ENCODE measurements at places on chromosomes 11 and 22.

GRCh38 chr11:100632941-100633452 is 54.1 kb upstream of the ARHGAP42 start:
- no peak for DNase-seq

GRCh38 chr11:127875131-127875530 is 712.2 kb downstream of the ETS1 start:
- no peak for DNase-seq

DNA sequence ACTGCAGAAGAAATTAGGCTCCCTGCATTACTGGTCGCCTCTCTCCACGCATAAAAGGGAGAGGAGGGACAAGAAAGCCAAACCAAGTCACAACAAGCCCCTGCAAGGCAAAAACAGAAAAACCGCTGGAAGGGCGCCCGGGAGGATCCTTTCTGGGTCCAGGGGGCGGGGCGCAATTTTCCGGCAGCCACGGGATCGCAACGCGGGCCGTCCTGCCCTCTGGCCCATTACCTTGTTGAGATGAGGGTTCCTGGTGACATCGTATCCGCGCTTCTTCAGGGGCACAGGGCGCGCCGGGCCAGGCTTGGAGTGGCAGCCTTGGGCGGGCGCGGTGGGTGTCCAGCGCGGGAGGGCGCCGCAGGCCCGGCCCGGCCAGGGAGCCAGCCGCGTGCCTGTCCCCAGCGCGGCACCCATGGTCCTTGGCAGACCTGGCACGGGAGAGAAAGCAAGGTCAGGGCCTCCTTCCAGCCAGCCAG is 847 bp downstream of the ME3 start:
- no peak for DNase-seq

GRCh38 chr11:120344302-120345004 is 8.2 kb downstream of the ARHGEF12 start:
- peak; percentile 99 for DNase-seq

DNA sequence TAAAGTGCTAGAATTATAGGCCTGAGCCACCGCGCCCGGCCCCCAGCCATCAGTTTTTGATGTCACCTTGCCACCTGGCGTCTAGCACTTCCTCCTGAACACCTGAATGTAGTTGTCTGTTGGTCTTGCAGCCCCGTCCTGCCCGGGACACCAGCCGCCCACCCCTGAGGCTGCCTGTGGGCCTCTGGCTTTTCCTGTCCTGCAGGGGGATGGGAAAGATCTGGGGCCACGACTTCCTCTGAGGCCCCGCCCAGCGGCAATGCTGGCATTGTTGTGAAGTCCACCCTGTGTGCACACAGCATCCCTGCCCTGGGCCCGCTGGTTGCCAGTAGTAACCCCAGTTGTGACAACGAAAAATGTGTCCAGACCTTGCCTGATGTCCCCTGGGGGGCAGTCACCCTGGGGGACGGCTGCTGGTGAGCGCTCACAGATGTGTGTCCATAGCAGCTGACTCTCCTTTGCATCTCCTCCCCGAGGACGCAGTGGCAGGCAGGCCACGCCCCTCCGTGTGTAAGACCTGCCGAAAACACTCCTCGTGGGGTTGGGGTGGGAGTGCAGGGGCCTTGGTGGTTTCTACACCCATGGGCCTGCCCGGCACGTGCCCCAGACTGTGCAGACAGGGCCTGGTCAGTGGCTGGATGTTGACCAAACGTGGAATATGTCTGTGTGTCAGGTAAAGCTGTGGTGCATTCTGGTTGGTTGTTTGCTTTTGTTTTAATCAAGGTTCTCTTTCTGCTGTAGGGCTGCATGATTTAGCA is 6.8 kb downstream of the SELENOO start:
- DNase-seq = no peak

DNA sequence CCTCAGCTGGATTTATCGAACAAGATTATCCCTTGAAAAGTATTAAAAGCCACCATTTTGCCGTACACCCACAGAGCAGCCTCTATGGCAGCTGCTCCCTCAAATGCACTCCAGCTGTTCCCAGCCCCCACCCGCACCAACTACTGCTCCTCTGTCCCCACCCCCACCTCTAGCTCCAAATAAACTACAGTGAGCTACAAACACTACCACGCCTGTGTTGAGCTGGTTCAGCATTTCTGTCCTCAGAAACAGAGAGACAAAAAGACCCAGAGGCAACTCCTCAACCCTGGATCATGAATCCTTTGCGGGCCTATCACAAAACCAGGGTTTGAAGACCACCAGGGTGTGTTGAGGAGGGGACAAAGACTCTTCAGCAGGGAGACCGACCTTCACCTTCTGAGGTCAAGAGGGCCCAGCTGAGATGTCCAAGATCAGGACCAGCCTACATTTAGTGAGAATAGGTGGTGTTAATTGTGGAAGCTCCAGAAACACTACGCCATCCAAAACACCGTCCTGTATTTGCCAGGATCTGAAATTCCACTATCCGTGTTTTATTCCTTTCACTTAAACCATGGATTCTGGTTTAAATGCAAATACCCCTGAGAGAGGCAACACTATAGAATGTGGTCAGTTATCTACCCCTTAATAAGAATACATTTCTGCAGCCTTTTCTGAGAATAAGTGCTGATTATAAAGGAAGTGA is 195.9 kb downstream of the DSCAML1 start:
- DNase-seq = no peak

- DNase-seq = no peak
These were observed 263.5 kb upstream of the CCDC179 start for GRCh38 chr11:23123753-23124152.

DNA sequence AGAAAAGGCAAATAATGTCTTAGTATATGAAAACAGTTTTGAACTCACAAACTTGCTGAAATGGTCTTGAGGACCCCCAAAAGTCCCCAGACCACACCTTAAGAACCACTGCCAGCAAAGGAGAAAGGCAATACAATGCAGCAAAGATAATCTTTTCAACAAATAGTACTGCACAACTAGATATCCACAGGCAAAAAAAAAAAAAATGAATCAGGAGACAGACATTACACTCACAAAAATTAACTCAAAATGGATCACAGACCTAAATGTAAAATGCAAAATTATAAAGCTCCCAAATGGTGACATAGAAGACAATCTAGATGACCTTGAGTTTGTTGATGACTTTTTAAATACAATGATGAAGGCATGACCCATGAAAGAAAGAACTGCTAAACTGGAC is 8.3 kb downstream of the PICALM start:
- no peak for DNase-seq

- no peak for DNase-seq
These were observed 114.2 kb upstream of the NAV2 start for GRCh38 chr11:19598456-19598855.

DNA sequence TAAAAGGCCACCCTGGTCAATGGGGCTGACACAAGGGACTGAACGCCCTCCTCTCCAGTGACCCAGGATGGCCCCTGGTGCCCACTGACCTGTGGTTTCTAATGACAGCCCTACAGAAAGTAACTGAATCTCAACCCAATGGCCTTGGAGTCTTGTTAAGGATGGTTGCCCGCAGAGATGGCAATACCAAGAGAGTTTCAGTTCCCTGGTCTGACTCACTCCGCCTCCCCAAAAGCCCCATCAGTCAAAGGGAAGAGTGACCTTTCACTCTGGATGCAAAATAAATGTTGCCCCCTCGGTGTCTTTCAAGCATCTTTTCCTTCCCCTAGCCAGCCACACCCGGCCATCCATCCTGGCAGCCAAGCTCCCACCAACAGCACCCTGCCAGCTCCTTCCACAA is 57.7 kb upstream of the ISX start:
- no peak for DNase-seq

DNA sequence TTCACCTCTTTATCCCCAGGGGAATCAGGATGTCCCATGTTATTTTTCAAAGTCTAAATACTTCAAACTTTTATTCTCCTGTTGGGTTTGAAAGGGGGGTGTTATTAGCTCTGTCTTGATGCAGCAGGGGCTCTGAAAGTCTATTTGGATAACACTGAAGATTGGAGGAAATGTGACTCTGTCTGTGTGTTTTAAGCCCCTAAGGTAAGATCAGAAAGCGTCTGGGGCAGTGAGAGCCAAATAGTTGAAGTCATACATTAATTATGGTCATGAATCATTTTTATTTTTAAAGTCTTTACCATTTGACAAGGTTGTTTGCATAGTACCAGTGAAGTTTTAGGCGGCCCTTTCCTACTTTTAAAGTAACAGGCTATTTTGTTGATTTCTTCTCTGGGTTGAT is 139.0 kb downstream of the UVRAG start:
- no peak for DNase-seq

- DNase-seq = no peak
These were observed 10.7 kb downstream of the SLC37A2 start for GRCh38 chr11:125073616-125074483.

GRCh38 chr11:16603245-16603644 is 135.2 kb upstream of the C11orf58 start:
- DNase-seq = no peak

GRCh38 chr22:27489178-27489675 is 312.3 kb downstream of the MN1 start:
- DNase-seq = no peak

GRCh38 chr11:118843565-118843964 is 40.1 kb upstream of the CXCR5 start:
- no peak for DNase-seq

GRCh38 chr11:2752923-2753322 is 53.1 kb upstream of the KCNQ1OT1 start:
- no peak for DNase-seq

DNA sequence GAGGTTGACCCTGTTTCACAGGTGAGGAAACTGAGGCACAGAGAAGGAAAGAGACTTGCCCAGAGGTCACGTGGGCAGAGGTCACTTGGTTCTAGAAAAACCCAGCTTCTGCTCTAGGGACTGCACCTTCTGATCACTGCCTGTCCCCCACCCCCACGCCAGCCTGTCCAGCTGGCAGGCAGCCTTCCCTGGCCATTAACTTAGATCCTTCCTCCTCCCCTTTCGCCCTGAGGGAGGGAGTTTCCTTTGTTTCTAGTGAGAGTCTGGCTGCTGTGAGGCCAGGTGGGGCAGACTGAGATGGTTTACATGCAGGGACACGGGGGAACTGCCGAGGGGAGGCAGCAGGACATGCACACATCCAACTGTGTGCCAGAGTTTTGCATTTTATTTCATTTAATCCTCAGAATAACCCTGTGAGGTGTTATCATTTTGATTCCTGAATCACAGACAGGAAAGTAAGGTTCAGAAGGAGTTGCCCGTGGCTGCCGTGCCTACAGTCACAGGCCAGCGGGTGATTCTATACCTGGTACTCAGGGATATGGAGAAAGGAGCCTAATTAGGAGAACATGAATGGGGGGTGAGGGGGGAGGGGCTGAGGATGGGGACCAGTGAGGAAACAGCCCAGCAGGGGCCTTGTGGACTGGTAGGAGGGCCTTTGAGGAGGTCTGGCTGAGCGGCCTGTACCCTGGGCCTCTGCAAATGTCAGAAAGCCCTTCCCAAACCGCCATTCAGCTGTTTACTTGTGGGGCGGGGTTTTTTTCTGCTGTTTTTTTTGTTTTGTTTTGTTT is 3.4 kb downstream of the FAM83F start:
- DNase-seq = no peak

DNA sequence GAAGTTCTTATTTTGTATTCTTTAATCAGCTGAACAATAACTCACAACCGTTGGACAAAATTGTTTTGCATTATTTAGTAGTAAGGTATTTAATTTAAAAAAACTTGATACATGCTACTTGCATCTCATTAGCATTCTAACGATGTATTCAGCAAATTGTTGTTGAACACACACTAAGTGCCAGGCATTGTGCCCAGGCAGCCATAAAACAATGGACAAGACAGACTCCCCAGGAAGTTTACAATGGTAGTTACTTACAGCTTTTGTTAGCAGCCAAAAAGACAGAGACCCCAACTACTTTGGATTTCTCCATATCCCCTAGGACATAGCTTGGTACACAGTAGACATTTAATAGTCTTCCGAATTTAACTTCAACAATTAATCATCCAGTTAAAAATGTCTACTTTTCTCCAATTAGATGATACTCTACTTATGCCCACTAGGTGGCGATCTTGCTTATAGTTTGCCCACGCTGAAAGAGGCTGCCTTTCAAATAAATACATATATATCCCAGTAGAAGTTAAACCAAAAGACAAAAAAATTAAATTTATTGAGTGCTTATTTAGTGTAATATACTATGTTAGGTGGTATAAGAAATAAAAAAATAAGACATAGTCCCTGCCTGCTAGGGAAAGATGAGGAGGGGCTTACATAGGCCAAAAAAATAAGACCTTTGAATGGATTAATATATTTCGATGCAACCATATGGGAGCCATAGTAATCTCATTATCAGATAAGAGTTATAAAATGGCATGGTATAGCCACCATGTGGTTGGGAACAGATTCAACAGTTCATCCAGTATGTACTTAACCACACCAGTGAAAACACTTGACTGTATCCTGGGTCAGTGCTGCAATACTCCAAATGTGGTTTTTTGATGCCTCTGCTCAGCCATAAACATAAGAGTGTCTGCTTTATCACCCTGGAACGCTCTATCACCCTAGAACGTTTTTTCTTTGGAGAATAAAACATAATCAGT is 2.0 kb upstream of the FJX1 start:
- DNase-seq = peak; percentile 38

GRCh38 chr11:102407901-102408300 is 44.7 kb downstream of the TMEM123 start:
- DNase-seq = no peak

DNA sequence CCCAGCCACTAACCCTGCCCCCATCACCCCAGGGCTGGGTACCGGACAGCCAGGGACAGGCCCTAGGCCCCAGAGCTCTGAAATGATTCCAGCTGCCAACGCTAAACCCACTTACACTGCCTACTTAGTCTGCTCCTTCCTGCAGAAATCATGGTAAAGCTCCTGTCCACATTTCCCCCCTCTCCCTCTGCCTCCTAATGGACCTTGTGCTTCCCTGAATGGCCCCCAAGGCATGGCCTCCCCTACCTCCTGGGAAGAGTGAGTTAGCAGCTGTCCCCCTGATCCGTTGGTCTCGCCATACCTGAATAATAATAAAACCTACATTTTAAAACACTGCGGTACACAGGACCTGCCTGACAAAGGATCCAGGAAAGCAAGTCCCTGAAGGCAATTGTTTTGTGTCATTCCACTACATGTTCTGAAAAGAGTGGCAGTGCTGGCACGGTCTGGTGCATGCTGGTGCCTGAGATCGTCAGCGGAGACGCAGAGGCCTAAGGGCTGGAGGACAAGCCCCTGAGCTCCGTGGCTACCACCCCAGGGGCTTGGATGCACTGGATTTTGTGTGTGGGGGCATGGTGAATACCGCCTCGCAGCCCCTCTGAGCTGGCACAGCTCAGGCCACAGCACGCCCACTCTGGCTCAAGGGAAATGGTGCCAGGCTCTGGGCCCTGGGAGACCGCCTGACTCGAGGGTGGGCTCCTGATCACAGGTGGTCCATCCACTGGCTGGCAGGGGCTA is 186.3 kb downstream of the CTTN start:
- no peak for DNase-seq

GRCh38 chr11:68115285-68115684 is 5.9 kb downstream of the CHKA start:
- no peak for DNase-seq

DNA sequence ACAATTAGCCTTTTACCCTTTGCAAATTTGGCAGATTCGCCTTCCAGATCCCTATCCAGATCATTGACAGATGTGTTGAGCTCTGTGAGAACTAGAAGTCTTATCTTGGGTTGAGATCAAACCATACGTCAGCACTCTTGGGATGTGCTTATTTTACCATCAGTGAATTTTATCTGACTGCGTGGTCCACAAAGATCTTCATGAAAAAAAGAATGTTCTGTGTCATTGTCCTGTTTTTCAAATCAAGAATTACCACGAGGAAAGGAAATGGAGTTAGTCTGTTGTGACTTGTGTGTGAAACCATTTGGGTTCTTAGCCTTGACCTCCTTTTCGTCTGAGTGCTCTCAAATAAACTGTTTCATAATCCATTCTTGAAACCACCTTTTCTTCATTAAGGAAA is 86.2 kb upstream of the SORL1-AS1 start:
- DNase-seq = no peak
